ENCODE measurements at places on chromosomes 5 and 9. TPM values are rescaled to one million over a fixed set of nuclear protein-coding genes. Genes with fewer than 3 reads are reported as not detected.

DBH gene
- 0.66 TPM for total RNA-seq

DNA sequence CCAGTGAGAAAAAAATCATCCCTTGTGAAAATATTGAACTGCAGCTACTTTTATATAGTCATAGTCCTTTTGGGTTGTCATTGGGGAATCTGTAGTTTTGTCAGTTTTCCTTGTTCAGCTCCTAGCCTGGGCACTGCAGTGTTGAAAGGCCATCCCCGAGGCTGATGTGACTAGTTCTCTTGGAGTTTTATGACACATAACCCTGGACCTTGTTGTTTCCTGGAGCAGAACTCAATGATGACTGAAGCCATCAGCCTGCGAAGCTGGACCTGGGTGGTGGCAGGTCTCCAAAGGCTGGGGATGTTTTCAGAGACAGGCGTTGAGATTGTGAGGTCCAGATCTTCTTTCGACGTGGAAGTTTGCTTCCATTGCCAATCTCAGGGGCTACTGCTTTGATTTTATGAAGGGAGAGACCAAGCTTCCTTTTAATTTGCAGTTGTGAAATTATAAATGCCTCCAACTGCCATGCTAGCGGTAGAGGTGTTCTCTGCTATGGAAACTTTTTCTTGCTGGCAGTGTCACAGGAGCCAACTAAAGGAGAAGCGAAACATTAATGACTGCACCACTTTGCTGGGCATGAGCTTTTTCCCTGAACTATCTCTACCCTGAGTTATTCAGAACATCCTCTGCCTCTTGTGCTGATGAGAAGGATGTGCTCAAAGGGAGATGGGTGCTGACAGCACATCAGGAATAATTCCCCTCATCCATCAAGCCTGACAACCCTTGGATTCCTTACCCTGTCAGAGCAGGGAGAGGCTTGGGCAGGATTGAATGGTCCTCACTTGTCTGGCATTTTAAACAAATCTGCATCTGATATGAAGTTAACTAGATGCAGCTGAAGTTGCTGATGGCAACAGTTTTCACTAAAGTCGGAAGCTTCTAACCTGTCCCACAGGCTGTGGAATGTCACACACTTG lies 209.6 kb downstream of the MAST4 start:
- ATAC-seq, result no peak

- ATAC-seq, result no peak
Measured at GRCh38 chr5:107149243-107150005, 521.3 kb downstream of the EFNA5 start.

DMRT3 gene
- 2.1 TPM for total RNA-seq

GRCh38 chr5:41751867-41752266 lies 118.4 kb downstream of the OXCT1 start:
- peak; percentile 69 for ATAC-seq

SLC36A2 gene
- 0.45 TPM for total RNA-seq

- ATAC-seq, result no peak
Measured at GRCh38 chr9:83503866-83504265, 34.3 kb downstream of the FRMD3 start.

DNA sequence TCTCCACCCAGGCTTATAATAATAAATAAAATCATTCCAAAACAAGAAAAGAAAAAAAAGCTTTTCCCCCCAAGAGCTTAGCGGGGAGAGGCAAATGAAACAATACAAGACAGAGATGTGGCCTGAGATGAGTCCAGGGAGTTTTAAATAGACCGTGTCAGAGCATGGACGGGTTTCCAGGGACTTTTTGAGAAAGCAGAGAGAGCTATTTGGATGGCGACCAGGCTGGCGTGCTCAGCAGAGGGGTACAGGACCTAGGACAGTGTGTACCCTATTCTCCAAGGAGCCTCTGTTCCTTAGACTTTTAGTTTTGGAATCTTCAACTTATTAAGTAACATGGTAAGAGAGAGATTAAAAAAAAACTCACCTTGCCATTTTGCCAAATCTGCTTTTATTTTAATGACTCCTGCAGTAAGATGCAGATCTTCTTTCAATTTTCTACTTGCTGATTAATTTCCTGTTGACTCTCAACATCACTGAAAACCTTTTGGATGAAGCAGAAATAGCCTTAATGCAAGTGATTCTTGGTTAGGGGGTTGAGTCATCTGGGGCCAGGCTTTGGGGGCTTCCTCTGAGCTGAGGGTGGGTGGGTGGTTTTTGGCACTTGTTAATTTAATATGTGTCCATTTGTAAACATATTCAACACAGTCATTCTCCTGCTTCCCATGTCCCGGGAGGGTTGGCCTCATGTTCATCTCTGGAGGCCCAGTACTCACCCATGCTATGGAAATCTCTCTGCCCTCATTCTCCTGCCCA lies 49.6 kb upstream of the OSMR start:
- ATAC-seq, result peak; percentile 75

GRCh38 chr9:127693143-127693542 lies 13.6 kb upstream of the CFAP157 start:
- no peak for ATAC-seq

CCL27 gene
- not detected for total RNA-seq

DNA sequence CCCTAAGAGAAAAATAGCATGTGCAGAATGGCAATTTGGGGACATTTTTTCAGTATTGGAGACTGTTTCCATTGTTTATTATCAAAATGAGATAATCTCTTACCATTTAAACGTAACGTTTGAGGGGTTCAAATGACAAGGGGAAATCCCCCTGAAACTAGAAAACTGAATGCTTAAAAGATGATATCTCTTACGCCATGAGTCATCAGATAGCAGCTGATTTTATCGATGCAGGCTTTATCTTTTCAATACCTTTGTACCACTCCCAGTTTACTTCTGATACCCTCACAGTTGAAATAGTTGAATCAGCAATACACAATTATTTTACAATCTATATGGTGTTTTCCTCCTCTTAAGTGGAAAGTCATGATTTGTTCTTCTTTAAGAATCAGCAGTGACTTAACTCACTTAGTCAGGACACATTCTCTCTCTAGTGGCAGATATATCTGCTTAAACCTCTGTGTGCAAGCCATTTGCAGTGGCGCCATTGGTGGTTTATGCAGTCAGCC lies 29.2 kb downstream of the OSMR start:
- ATAC-seq, result no peak

GRCh38 chr9:38159599-38159998 lies 90.6 kb upstream of the SHB start:
- no peak for ATAC-seq

- ATAC-seq, result no peak
Measured at GRCh38 chr5:152568016-152568415, 162.9 kb upstream of the NMUR2 start.

DNA sequence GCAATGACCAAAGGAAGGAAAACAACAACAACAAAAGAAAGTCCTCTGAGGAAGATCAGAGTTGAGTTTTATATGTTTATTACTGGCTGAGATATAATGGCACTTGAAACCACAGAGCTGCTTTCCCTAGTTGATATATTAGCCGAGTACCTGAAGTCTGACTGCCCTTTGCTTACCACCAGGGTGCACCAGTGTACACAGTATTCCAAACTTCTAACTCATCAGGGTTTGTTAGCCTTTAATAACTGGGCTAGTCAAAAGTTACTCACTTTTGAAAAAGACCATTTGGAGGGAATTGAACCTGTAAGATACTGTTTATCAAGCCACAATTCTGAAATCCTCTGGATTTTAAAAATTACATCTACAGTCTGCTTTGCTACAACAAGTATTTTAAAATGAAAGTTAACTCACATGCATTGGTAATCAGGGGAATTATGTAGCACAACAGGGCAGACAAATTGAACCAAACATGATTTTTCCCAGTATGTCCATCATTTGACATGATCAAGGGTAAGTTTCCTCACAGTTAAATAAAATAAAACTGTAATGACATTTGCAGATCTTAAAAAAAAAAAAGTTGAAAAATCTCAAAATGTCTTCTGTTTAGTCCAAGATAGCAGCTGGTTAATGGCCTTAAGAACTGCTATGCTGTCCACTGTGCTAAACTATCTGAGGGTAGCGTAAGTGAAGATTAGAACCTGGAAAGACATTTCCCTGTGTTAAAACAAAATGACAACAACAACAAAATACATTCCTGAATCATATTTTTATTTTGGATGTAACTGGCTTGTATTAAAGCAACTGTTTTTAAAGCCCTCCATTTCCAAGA lies 57.3 kb upstream of the C6 start:
- peak; percentile 62 for ATAC-seq

GRCh38 chr5:65461490-65461889 lies 20.2 kb downstream of the ADAMTS6 start:
- ATAC-seq, result no peak

DPM2 gene
- total RNA-seq, result 17.6 TPM

RASGRF2 gene
- 1.6 TPM for total RNA-seq

- no peak for ATAC-seq
Measured at GRCh38 chr5:4906786-4907185, 233.3 kb upstream of the ADAMTS16 start.

GRCh38 chr5:160250226-160250625 lies 20.9 kb downstream of the FABP6 start:
- ATAC-seq, result no peak

ADCY2 gene
- total RNA-seq, result 2.9 TPM

- ATAC-seq, result peak; percentile 31
Measured at GRCh38 chr5:116453988-116454411, 120.6 kb downstream of the SEMA6A start.

CRHBP gene
- 0.25 TPM for total RNA-seq

DNA sequence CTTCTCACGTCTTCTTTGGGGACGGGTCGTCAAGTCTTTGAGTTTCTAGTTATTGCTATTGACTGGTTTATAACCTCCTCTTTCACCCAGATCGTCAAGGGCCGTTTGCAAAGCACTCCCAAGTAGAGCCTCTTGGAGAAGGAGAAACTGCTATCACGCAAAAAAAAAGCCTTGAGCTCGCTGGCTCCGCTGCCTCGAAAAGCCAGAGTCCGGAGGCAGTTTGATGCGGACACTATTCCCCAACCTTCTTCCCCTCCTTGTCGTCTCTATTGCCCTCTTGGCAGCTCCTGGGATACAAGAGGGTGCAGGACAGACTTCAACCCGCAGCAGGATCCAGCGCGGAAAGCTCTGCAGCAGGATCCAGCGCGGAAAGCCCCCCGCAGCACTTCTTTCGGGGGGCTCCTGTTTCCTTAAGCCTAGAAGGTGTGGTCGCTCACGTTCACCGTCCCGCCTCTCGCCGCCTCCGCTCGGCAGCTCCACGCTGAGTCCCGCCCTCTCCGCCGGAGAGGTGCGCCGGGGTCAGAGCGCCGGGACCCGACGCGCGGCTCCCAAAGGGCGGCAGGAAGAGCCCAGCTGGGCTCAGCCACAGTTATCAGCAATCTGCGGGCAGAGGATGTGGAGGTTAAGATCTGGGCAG lies at the start of gene PCDHAC1:
Gene PCDHAC1 (plus strand): TSS at position 494 of the 637 bp plus-strand sequence. CDS start 594 bp downstream, outside the sequence.
- peak; percentile 84 for ATAC-seq

ZNF354B gene
- total RNA-seq, result 10.8 TPM

- ATAC-seq, result no peak
Measured at GRCh38 chr5:135571902-135572301, 6.9 kb downstream of the CXCL14 start.

SPATA31D1 gene
- not detected for total RNA-seq

OBP2B gene
- total RNA-seq, result not detected

GRCh38 chr9:37953775-37954437 lies 50.0 kb upstream of the SLC25A51 start:
- peak; percentile 67 for ATAC-seq

- ATAC-seq, result peak; percentile 93
Measured at GRCh38 chr9:88753691-88754367, 218.9 kb downstream of the NXNL2 start.

GRCh38 chr5:73673161-73673591 lies 47.2 kb downstream of the ARHGEF28 start:
- no peak for ATAC-seq

STK32A gene
- total RNA-seq, result 34.7 TPM

GRCh38 chr5:95701074-95701473 lies 18.3 kb upstream of the SPATA9 start:
- no peak for ATAC-seq

GRCh38 chr5:55344392-55344992 lies 36.7 kb downstream of the MTREX start:
- ATAC-seq, result no peak

DNA sequence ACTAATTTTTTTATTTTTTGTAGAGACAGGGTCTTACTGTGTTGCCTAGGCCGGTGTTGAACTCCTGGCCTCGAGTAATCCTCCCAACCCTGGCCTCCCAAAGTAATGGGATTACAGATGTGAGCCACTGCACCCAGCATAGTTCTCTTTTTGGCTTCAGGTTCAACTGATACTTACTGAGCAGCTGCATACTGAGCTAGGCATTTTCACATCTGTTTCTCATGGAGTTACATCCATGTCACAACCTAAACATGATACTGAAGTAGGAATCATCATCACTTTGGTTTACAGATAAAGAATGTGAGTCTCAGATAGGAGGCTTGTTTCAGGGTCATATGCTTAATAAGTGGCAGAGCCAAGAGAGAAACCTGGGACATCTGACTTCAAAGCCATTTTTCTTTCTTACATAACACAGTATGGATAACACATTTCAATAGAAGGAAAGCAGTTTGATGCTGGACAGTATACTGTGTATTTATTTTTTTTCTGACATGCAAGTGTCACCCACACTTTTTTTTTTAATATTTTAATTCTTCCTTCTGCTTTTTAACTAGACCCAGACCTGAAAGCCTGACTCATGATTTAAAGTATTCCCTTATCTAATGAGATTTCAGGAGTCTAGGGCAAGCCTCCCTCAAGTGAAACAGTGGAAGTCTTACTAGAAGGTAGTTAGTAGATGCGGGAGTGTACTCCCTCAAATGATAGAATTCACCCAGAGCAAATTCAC lies 90.8 kb downstream of the HACD4 start:
- ATAC-seq, result no peak

DNA sequence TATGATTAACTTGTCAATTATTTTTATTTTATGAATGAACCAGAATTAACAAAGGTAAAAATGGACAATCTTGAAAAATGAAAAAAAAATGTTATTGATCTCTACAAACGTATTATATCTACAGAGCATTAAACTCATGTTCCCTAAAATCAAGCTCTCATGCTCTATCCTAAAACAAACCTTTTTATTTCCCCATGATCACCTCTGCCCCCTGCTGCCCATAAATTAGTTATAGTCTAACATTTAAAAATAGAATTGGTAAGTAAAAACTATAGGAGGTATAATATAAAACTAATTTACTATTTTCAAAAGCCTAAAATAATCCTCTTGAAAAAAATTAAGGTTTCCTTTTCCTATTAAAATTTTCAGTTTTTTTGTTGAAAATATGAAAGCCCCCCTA lies 168.0 kb upstream of the POU5F2 start:
- no peak for ATAC-seq

- ATAC-seq, result no peak
Measured at GRCh38 chr9:136104488-136104800, 9.4 kb upstream of the NACC2 start.

FOXD4L3 gene
- 0.05 TPM for total RNA-seq

SEMA6A gene
- total RNA-seq, result 35.9 TPM

SCGB3A2 gene
- total RNA-seq, result not detected

DNA sequence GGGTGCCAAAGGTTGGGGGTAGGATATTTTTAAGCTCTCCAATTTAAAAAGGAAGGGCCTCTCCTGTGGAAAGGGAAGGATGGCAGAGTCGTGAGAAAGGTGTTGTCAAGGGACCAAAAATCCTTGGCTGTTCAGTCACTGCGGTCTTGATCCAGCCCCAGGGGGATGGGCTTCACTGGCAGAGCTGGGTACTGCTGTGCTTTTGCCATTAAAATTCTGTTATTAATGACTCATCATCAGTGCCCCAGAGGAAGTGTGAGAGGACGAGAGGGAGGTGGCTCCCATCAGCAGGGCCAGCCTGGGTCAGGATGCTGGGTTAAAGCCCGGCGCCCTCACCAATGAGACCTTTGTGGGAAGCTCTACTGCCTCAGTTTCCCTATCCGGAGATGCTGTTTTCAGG lies 16.7 kb downstream of the PCDH12 start:
- ATAC-seq, result peak; percentile 51

IFNA21 gene
- total RNA-seq, result 0.77 TPM

SLCO4C1 gene
- not detected for total RNA-seq

PCDHGA3 gene
- 3.4 TPM for total RNA-seq
